HepG2 (cell line): ENCODE measurements at places on chromosomes 7 and 10. TPM values are rescaled to one million over a fixed set of nuclear protein-coding genes. Genes with fewer than 3 reads are reported as not detected.

GRCh38 chr10:7481368-7481765, 70.5 kb upstream of the SFMBT2 start:
- H3K27ac ChIP-seq = no peak overlapping the region
- H3K4me3 ChIP-seq = no peak overlapping the region
- DNase-seq = no peak
- no peaks in the 10 kb centered on the region for H3K27me3 ChIP-seq
- no peaks in the 10 kb centered on the region for H3K4me1 ChIP-seq

- H3K27me3 ChIP-seq = peaks cover 30% of the 10 kb centered on the region; the same call in 1 of the 3 replicates
- no peak overlapping the region for H3K27ac ChIP-seq
- no peak overlapping the region for H3K4me3 ChIP-seq
- no peak for DNase-seq
These were observed 54.5 kb upstream of the OPALIN start for GRCh38 chr10:96413151-96413787.

Gene EIF3B
- 91.2 and 92.2 TPM in 2 replicates for polyA plus RNA-seq

GRCh38 chr10:126092366-126093215, 196.2 kb downstream of the FANK1 start:
- no peak for DNase-seq
- no peaks in the 10 kb centered on the region for H3K36me3 ChIP-seq
- no peak overlapping the region for H3K27ac ChIP-seq

Gene SEMA3D
- polyA plus RNA-seq = not detected in 2 replicates

DNA sequence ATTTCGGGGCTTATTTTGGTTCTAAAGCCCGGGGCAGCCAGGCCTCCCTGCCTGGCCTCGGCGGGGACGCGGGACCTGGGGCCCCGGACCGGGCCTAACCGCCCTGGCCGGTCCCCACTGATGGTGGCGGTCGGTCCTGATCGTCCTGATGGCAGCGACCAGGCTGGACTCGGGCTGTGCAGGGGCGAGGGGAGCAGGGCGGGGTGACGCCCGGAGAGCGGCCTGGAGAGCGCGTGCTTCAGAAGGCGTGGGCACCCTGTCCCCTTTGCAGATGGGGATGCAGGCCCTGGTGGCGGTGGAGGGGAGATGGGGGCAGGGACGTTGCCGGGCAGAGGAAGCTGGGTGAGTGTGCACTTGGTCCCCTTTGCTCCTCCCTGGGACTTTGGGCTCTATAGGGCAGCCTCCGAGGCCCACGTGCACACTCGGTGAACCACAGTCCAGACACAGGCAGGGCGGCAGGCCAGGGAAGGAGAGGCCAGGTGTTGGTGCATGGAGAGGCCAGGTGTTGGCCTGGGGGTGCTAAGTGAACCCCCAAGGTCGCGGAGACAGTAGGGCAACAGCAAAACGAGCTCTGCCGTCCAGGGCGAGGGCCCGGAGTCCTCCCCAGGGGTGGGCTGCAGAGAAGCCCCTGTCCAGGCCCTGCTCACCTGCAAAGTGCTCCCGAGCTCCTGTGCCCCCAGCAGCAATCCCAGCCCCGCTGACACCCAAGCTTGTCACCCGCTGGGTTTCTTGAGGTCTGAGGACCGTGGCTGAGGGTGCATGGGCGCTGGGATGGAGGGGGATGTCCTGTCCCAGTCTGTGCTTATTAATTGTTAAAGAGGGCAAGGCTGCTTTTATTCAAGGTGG, 42.4 kb upstream of the FAM20C start:
- H3K36me3 ChIP-seq = no peaks in the 10 kb centered on the region
- DNase-seq = no peak
